ENCODE measurements at places on chromosomes 7 and 10.

- no peak for DNase-seq
These were observed 14.8 kb downstream of the THSD7A start for GRCh38 chr7:11817111-11817740.

DNA sequence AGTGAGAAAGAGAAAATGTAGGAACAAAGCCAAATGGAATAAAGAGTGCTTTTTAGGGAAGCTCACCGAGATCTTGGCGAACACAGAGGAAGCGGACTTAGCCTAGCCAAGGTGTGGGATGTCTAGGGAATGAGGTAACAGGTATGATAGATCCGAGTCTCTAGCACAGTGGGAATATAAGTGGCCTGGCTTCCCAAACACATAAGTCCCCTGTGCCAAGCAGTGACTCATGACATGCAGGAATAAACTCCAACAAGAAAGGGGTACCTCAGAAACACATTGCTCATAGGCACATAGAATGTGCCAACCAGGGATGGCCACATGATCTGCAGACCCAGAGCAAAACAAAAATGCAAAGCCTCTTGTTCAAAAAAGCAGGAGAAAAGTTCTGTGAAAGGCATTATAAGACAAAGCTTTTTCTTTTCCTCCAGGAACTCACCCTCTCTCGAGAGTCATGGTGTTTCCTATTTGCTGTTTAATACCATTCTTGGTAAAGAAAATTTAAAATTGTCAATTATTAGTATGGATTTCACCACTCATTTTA is 542.5 kb downstream of the GATA3 start:
- DNase-seq = no peak

DNA sequence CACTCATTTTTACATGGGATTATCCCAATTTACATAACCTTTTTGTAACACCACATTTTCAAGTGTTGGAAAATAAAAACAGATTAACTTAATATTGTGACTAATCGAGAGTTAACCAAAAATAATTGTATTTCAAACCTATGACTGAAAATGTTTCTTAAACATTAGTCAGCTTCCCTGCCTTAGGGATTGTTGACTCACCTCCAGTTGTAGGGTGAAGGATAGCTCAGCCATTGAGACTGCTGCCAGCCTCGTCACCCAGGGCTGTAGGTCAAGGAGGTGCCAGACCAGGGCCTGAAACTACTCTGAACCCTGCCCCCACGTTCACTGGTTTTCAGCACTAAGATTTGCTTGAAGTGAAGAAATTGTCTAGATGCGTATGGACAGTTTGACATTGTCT is 351.2 kb downstream of the GFRA1 start:
- no peak for DNase-seq

GRCh38 chr7:47561715-47562446 is 20.0 kb downstream of the TNS3 start:
- no peak for DNase-seq

- DNase-seq = no peak
These were observed 6.1 kb downstream of the ZP3 start for GRCh38 chr7:76430836-76431235.

GRCh38 chr10:61870526-61870895 is 31.0 kb upstream of the ARID5B start:
- no peak for DNase-seq

GRCh38 chr7:14504134-14504533 is 398.4 kb downstream of the DGKB start:
- DNase-seq = no peak

All from HFF-Myc (cell line).